Mesenchymal stem cell (in vitro differentiated cells and primary cell): ENCODE measurements at places on chromosomes 16 and 17.

GRCh38 chr17:41012326-41013120 lies 3.6 kb upstream of the KRTAP3-1 start:
- DNase-seq = no peak

- no peak for DNase-seq
These were observed 26.0 kb downstream of the CACNG3 start for GRCh38 chr16:24282141-24282540.

- DNase-seq = no peak
These were observed 176.0 kb downstream of the AATF start for GRCh38 chr17:37124821-37125173.

DNA sequence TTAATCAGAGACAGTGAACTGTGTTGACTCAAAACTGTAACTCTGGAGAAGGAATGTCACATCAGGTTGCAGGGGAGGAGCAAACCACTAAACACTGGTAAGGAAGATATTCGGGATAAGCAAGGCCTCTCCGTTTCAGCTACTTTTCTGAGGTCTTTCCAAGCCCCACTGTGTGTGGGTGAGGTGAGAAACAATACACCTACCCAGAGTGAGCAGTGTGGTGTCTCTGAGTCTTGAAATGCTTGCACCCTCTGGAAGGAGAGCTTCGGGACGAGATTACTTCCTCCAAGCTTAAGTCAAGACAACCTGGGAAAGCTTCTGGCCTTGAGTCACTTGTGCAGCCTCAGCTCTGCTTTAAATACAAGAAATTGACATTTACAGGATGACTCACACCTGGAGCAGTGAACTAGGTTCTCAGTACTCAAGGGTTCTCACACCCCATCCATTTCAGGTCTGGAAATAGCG lies 2.5 kb upstream of the MAP3K14 start:
- peak; percentile 74 for DNase-seq
